Panc1 (cell line): ENCODE measurements at places on chromosomes 16 and 17.

DNA sequence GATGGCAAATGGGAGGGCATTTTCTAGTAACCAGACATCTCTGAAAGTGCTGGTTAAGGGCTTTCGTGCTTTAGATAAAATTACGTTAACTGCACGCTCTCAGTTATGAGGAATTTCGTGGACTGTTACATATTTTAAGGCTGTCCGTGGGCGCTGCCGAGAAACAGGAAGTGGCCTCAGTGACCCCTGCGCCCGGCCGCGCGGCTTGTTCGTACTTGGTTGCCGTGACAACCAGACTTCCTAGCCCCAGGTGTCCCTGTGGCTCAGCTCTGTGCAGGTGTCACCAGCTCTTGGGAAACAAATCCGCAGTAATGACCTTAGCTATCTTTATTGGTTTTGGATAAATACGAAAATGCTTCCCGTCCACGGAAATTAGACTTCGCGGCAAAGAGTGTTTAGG lies 52.7 kb downstream of the LMF1 start:
- DNase-seq: no peak

DNA sequence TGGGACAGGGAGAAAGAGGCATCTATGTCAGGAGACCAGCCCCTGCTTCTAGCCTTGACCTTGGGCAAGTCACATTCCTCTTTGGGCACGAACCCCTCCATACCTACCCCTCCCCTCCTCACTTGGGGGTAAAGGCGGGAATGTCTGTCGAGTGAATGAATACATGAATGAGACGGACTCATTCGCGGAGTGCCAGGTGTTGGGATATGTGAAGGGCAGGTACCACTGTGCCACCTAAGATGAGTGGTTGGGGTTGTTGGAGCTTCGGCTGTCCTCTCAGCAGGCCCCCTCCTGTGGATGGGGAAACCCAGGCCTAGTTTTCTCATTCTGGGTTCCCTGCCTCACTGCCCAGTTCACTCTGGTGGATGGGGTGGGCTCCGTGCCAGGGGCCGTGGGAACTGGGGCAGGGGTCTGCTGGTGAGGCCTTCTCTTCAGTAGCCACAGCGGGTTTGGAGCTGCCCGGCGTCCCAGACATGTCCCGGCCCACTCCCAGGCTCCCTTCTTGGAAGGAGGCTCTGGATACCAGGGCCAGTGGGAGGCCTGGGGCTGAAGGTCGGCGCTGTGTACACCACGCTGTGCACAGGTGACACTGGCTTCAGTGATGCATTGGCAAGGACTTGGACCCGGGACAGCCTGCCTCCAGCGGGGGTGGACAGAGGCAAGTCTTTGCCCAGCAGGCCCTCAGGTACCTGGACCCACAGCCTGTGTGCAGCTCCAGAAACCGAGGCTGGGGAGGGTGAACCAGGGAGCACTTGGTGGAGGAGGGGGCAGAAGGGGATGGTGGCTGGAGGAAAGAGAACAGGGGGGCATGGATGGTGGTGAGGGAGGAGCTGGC lies 5.6 kb downstream of the GLIS2 start:
- DNase-seq: no peak

DNA sequence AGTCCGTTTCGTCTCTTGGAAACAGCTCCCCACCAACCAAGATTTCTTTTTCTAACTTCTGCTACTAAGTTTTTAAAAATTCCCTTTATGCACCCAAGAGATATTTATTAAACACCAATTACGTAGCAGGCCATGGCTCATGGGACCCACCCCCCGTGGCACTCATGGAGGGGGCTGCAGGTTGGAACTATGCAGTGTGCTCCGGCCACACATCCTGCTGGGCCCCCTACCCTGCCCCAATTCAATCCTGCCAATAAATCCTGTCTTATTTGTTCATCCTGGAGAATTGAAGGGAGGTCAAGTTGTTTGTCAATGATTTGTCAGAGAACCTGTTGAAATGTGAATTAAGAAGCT lies 48.2 kb downstream of the IL21R start:
- DNase-seq: no peak

- no peak for DNase-seq
Measured at GRCh38 chr17:39099663-39100286, 51.7 kb downstream of the PLXDC1 start.

DNA sequence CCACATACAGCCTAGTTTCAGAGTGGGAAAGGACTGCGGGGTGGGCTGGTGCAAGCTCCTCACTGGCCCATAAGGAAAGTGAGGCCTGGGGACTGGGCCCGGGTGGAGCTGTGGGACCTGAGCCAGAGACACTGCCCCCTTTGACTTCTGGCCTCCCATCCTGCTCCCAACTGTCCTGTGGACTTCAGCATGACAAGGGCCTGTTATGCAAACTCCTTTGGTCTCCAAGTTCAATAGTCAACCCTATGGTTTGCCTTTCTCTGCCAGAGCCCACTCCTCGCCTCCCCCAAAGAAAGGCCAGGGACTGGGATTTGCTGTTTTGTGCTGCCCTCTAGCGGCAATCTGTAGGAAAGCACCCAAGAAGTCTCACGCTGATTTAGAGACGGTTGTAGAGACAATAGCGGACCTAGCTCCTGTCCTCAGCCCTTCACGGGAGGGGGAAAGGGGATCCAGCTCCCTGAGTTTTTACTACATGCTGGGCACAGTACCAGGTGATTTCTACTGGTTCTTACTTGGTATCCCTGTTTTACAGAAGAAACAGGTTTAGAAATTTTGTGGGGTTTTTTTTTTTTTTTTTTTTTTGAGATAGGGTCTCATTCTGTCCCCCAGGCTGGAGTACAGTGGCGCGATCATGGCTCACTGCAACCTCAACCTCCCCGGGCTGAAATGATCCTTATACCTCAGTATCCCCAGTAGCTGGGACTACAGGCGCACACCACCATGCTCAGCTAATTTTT lies 1.2 kb upstream of the TLCD3B start:
- no peak for DNase-seq

DNA sequence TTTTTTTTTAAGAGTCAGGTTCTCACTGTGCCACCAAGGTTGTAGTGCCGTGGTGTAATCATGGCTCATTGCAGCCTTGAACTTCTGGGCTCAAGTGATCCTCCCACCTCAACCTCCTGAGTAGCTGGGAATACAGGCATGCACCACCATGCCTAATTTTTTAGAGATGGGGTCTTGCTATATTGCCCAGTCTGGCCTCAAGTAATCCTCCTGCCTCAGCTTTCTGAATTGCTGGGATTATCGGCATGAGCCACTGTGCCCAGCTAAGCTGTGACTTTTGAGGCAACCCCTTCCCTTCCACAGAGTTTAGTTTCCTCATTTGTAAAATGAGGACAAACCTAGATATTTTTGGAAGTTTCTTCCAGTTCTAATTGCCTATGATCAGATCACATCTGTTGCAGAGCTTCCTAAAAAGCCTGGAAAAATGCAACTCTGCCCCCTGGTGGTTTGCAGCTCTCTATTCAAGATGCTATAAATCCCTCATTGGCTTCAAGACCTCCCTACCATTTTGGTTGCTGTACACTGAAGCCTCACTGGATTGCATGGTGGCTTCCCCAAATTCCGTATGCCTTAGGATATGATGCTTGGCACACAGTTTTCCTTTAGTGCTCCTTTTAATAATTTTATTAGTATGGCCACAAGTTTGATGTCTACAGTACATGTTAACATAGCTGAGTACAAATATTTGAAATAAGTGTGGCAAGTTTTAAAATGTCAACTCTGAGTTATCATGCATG lies 19.3 kb downstream of the GDE1 start:
- peak; percentile 70 for DNase-seq

GRCh38 chr17:33322063-33322462 lies 29.0 kb upstream of the ASIC2 start:
- DNase-seq: no peak

GRCh38 chr17:77604301-77604972 lies 354.1 kb upstream of the TNRC6C start:
- DNase-seq: no peak

- no peak for DNase-seq
Measured at GRCh38 chr17:51165680-51166197, 472 bp upstream of the NME2 start.

GRCh38 chr16:6835941-6836340 lies 496.7 kb upstream of the RBFOX1 start:
- no peak for DNase-seq

- DNase-seq: no peak
Measured at GRCh38 chr16:30377050-30377811, 2.6 kb downstream of the MYL11 start.

- no peak for DNase-seq
Measured at GRCh38 chr17:17769869-17770631, 66.7 kb downstream of the SREBF1 start.

- no peak for DNase-seq
Measured at GRCh38 chr16:27980919-27981700, 82.4 kb downstream of the GSG1L start.

GRCh38 chr17:6476076-6476809 lies 32.0 kb downstream of the PIMREG start:
- no peak for DNase-seq

DNA sequence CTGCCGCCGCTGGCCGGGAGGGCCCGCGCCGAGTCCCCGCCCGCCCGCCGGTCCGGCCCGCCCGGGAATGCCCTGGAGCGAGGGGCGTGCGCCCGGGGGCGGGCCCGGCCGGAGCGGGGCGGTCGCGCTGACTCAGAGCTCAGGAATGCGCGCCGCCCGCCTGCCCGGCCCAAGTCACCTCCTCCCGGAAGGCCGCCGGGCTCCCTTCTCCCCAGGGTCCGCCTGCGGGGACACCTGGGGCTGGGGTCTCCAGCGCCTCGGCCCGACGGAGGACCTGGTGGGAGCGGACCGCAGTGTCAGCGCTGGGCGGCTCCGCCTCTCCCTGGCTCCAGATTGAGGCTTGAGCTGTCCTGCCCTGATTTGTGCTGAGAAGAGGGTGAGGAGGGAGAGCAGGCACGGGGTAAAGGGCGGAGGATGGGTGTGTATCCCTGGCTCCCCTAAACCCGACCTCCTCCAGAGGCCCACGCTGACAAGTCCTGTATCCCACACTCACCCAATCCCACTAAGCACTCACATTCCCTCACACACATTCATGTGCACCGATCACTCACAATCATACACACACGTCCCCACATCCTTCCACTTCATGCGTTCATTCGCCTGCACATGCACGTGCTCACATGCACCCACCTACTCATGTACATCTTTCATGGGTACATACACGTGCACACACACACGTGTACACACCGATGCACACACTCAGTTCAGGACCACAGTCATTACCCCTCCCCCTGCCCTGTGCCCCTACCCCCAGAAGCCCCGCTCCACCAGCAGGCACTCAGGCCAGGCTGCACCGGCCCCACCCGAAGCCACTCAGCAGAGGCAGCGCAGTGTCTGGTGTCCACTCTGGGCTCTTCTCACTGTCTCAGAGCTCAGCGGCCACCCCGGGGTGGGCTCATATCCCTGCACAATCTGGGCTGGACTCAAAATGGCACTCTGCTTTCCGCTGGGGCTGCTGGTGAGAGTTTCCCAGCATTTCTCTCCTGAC lies at the start of gene RHBDF1:
Gene RHBDF1 (minus strand): TSS at position 71 of the 988 bp plus-strand sequence. CDS start 7,616 bp downstream, outside the sequence.
- no peak for DNase-seq

DNA sequence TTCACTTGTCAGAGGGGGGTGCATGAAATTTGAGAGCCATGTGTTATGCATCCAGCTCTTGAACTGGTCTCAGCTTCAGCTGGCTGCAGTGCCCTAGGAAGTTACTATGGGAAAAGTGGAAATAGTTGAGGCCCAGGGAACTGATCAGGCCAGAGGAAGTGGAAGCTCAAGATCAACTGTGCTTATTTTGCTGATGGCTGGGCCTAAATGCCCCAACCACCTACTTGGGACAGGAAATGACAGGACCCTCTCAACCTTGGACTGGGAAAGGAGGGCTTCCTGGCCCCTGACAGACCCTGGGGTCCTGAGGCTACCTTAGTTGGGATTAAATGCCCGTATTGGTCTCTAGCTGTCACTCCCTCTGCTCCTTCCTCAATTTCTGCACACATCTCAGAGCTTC lies 1.2 kb upstream of the TAOK2 start:
- DNase-seq: no peak
